COLO829 (cell line): ENCODE measurements at places on chromosomes 6 and 20.

DNA sequence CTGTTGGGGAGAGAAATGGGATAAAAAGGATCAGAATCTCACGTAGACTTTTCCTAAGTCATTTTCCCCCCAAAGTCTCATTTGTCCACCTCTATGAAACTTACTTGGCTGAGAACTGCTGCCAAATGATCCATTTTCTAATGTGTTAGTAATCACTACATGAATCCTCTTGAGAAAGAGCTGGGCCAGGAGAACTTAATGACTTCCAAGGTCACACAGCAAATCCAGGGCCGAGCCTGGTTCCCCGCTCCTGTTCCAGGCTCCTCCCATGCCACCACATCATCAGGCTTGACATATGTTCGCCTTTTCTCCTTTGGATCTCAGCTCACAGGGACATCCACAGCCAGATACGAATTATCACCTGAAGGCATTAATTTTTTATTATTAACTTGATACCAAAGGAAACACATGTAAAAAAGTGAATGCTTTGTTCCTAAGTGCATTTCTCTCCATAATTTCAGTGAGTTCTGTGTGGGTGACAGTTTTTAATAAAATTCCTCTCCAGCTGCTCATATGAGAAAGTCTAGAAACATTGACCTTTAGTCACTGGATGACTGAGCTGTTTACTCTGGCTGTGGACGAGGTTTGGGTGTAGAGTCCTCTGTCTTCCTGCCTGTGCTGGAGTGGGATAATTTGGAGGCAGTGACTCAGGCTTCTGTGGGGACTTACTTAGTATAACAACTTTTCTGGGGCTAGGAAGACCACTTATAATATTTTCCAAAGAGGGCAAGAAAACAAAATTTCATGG, 276.3 kb downstream of the PAX1 start:
- no peak for DNase-seq

GRCh38 chr6:132131758-132132157, 180.6 kb upstream of the CCN2 start:
- peak; percentile 95 for DNase-seq

DNA sequence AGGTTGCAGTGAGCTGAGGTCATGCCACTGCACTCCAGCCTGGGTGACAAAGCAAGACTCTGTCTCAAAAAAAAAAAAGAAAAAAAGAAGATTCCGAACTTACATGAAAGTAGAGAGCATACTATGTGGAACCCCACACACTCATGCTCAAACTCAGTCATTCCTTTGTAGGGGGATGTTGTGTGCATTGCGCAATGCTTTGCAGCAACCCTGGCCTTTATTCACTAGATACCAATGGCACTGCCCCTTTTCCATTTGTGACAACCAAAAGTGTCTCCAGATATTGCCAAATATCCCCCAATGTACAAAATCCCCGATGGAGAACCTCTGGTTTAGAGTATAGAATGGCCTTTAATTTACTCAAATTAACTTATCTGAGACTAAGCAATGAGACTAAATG, 158.6 kb downstream of the GJA1 start:
- DNase-seq = no peak

GRCh38 chr6:24643920-24644319, 2.1 kb downstream of the KIAA0319 start:
- DNase-seq = no peak

GRCh38 chr6:32689531-32690501, 23.4 kb upstream of the HLA-DQB1 start:
- no peak for DNase-seq

DNA sequence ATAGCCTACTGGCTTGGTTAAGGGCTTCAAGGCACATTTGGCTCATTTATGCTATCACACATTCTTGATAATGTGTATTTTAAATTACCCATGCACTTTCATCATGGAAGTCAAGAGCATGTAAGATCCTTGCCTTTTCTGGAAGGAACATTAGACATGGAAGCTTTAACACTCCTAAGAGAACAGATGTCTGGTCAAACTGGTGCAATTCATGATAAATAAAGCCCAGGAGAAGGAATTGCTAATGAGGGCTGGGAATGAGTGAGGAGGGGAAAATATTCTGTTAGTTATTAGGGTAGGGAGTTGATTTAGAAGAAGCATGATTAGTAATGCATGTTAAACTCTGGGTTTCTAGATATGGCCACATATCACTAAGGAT, 688.6 kb upstream of the CITED2 start:
- DNase-seq = no peak

- no peak for DNase-seq
Measured at GRCh38 chr20:50562262-50562701, 52.1 kb downstream of the PTPN1 start.

DNA sequence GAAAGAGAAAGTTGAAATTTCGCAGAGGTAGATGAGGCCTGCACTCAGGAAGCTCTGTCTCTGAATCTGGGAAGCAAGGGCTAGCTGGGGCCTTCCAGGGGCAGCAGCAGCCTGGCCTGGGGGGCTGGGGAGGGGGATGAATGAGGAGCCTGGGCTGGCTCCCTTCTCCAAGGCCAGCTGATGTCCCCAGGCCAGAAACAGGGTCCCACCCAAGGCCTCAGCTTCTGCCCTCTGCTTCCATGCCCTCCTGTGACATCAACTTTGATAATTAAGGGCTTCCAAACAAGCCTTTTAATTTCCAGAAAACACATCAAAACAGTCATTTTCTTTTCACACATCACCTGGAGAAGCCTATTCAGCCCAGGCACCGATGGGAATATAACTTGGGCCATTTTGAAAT, 15.4 kb downstream of the TFAP2A start:
- DNase-seq = no peak

- no peak for DNase-seq
Measured at GRCh38 chr6:169665289-169665688, 36.5 kb downstream of the WDR27 start.
